ENCODE measurements at places on chromosomes 1 and 21.

GRCh38 chr1:94602316-94602715 is 60.8 kb upstream of the F3 start:
- DNase-seq = no peak

DNA sequence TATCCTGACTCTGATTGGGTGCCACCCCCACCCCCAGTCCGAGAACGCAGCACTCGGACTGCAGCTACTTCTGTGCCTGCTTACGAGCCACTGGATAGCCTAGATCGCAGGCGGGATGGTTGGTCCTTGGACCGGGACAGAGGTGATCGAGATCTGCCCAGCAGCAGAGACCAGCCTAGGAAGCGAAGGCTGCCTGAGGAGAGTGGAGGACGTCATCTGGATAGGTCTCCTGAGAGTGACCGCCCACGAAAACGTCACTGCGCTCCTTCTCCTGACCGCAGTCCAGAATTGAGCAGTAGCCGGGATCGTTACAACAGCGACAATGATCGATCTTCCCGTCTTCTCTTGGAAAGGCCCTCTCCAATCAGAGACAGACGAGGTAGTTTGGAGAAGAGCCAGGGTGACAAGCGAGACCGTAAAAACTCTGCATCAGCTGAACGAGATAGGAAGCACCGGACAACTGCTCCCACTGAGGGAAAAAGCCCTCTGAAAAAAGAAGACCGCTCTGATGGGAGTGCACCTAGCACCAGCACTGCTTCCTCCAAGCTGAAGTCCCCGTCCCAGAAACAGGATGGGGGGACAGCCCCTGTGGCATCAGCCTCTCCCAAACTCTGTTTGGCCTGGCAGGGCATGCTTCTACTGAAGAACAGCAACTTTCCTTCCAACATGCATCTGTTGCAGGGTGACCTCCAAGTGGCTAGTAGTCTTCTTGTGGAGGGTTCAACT is 2.1 kb downstream of the RBM15 start:
- DNase-seq = no peak

- no peak for DNase-seq
These were observed 114.4 kb upstream of the COL6A1 start for GRCh38 chr21:45867041-45867666.

- no peak for DNase-seq
These were observed 159.6 kb upstream of the COA6 start for GRCh38 chr1:234213658-234214128.

- DNase-seq = no peak
These were observed 31.1 kb downstream of the SLAMF6 start for GRCh38 chr1:160491981-160492380.

Measured in naive thymus-derived CD8-positive, alpha-beta T cell (primary cell).